ENCODE measurements at places on chromosomes 12 and 14.

DNA sequence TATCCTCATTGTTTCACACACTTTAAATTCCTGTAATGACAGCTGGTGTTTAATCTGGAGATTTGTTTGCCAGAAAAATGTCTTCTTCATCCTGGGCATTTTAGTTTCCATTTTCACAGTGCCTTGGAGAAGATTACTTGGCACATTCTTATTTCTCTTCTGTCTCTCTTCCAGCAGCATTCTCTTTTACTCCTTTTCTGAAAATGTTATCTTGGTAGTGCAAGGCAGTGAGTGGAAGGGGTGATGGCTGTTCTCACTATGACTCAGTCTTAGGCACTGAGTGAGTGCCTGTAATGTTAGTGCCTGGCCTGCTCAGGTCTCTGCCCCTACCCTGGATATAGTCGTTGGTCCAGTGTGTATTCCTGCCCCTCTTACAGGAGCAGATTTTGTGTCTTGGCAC, 13.1 kb downstream of the CLECL1 start:
- DNase-seq, result no peak

- no peak for DNase-seq
These were observed 232.9 kb upstream of the CPNE8 start for GRCh38 chr12:39138268-39138667.

- DNase-seq, result peak; percentile 69
These were observed 863 bp downstream of the DENND5B start for GRCh38 chr12:31589904-31590641.

DNA sequence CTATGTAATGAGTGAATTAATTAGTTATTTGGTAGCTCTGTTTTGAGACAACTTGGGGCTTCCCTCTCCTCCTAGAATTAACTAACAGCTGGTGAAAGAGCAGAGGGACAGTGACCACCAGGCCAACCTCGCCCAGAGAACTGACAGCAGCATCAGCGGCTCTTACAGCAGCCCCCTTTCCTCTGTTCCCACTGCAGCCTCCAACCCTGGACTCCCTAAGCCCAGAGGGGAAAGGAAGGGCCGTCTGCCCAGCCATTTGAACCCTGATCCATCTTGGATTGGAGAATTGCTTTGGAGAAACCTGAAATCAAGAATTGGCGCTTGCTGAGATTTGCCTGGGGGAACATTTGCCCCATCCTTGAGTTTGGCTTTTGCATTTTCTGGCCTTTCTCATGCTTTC, 45.5 kb downstream of the B4GALNT3 start:
- DNase-seq, result no peak

Data from hindlimb muscle (tissue), 1 donor.